Upper lobe of right lung (tissue), 1 donor: ENCODE measurements at places on chromosomes 12 and 14. TPM values are rescaled to one million over a fixed set of nuclear protein-coding genes. Genes with fewer than 3 reads are reported as not detected.

Gene SLCO1B1
- total RNA-seq, result not detected

Gene LRRC43
- not detected for total RNA-seq

Gene CCDC92
- total RNA-seq, result 48.6 TPM

DNA sequence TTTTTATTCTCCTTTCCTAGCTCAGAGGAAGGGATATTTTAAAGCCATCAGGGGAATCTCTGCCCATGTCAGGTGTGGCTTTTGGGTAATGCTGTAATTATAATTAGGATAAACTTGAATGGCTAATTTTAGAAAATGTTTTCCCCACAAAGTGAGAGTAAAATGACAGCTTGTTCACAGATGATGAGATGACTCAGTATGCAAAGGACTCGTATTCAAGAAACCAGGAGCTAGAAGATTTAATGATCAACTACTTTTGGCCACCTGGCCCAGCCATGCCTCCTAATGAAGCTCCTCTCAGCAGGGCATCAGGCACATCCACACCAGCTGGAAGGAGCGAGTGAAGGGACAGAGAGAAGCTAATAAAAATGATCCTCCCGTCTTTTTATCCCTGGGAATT lies 29.0 kb upstream of the PLEKHG7 start:
- no peak for DNase-seq

- DNase-seq, result no peak
These were observed 161.2 kb downstream of the EFCAB11 start for GRCh38 chr14:89793367-89793716.

DNA sequence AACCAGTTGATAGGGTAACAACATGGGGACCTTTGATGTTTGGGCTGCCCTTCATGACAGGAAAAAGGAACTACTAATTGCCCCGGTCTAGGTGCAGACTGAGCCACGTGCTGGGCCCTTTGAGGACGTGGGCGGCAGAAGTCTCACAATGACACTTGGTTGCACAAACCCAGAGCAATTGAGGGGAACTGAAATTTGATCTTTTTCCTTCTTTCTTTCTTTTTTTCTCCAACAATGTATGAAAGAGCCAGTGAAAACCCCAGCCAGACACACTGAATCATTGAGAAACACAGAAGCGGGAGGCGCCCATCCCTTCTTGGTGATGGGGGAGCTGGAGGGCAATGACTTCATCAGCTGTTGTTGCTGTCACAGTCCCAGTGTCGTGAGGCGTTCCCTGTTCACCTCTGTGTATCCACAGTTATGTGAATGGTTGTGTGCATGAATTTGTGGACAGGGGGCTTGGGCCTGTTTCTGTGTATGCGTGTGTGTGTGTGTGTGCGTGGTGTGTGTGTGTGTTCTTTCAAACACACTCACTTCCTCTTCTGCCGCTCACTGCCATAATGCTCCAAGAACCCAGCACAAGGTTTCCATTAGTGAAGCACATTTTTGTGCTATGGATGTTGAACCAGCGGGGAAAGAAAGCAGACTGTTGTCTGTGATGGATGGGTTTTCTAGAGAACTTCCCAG lies 137.5 kb upstream of the CCND2 start:
- DNase-seq, result peak; percentile 78
